Posterior cingulate gyrus (tissue), 11 donors: ENCODE measurements at places on chromosomes 4 and X.
A peak's percentile ranks its signal among the peaks of the same experiment; 100 is the strongest.

- DNase-seq, result no peak
These were observed 61.4 kb downstream of the IGFBP7 start for GRCh38 chr4:57048590-57049304.

DNA sequence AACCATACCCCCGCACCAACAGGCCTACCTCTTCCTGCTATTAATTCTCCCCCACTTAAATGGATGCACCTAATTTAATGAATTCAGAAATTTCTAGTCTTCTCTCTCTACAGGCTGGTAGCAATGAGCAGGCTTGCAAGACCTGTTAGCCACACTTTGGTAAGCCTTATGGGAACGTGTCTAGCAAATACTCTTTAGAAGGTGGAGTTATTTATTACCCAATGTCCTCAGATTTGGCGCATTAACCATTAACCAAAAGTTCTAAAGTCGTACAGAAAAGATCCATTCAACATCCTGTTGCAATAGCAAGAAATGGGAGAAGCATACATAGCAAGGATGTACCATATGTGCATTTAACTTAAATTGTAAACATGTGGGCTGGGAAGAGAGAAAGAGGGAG is 47.5 kb downstream of the SLITRK2 start:
- no peak for DNase-seq

DNA sequence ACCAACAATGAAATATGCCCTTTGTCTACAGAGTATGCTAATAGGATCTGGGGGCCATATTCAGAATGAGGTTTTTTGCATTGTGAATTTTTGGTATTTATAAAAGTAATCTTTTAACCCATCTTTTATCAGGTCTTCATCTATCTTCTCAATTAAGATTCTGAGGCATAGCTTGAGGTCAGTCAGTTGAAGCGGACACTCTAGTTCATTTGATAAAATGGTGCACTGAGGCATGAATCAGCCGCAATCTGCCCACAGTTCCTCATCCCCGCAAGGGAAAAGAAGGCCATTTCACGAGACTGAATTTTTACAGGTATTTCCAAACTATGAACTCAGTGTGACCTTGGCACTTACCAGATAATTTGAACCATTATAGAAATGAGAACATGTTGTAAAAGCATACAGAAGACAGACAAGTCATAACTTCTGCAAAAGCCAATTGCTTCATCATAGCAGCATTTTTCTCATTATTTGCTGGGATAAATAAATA is 19.3 kb upstream of the VCX2 start:
- DNase-seq, result no peak

GRCh38 chrX:123357941-123358340 is 173.9 kb downstream of the GRIA3 start:
- DNase-seq, result no peak

GRCh38 chrX:9510366-9510765 is 45.5 kb downstream of the TBL1X start:
- DNase-seq, result no peak

- no peak for DNase-seq
These were observed 78.8 kb downstream of the TMEM47 start for GRCh38 chrX:34578237-34578636.

DNA sequence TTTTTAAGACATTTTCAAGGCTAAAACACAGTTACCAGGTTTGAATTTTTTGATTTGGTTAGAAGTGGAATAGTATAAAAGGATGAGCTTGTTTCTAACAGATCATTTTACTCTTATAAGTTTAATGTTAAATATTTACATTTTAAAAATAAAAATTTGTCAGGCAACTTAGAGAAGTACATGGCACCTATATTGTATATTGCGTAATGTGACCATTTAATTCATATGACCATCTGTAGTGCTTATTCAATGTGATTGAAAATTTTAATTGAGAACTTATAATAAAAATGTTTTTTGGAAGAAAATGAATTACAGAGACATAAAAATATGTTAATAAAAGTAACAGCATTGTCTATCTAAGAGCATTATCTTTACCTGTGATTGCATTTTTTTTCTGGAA is 1632.4 kb downstream of the RPA4 start:
- DNase-seq, result no peak

GRCh38 chr4:37604461-37604860 is 81.7 kb downstream of the RELL1 start:
- DNase-seq, result no peak

- no peak for DNase-seq
These were observed 1.5 kb downstream of the MAN2B2 start for GRCh38 chr4:6576512-6576911.

DNA sequence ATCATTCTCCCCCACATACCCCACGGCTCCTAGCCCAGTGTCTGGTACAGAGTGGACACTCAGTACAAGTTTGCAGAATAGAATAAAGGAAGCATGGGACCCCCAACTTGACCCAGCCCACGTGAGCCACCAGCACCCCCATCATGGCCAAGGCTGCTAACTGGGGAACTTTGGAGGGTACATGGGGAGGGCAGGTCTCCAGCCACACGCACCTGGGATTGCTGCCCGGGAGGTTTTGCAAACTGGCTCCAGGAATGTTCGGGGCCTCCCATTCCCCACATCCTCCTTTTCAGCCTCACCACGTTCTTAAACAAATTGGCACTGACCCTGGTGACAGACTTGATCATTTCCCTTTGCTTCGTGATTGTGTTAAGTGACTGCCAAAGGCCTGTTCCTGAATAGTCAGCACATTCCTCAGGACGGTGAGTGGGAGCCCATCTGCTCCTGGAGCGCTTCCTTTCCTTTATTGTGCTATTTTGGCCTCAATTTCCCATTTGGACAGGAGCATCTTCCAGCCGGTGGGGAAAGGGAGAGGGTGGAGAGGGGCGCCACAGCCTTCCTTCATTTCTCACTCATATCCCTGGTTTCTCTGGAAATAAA is 18.7 kb upstream of the XPNPEP2 start:
- no peak for DNase-seq

DNA sequence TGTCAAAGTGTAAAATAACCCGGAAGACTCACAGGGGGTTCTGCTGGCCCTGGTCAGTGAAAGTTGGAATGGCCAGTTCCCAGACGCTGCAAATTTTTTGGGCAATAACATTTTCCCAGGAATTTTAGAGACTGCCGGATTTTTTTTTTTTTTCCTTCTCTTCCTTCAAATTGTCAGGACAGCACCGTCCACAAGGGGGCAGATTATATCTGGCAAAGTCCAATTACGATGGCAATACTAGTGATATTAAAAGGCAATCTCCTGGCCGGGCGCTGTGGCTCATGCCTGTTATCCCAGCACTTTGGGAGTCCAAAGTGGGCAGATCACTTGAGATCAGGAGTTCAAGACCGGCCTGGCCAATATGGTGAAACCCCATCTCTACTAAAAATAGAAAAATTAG is 20.5 kb downstream of the SLC25A5 start:
- DNase-seq, result no peak

- peak; percentile 28 for DNase-seq
These were observed at the start of gene USP51 for GRCh38 chrX:55489314-55490009. USP51 (minus strand) TSS chrX:55489848; CDS start chrX:55488939, 909 bp downstream.

- no peak for DNase-seq
These were observed 922.5 kb downstream of the RPA4 start for GRCh38 chrX:97806238-97806637.

DNA sequence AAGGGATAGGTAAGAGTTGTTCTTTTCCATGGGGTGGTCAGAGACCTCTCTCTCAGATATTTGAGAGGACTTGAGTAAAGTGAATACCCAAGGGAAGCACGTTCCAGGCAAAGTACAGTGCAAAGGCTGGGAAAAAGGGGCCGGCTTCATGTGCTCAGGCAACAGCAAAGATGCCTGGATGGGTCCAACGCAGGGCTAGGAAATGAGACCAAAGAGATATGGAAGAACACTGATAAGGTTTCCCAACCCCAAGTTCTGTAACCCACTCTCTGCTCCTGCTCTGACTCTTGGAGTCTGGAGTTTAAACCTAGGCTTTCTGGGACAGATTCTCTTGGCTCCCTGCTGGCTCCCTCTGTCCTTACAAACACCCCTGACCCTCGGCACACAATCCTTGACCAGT is 36.2 kb upstream of the PROM1 start:
- DNase-seq, result no peak

DNA sequence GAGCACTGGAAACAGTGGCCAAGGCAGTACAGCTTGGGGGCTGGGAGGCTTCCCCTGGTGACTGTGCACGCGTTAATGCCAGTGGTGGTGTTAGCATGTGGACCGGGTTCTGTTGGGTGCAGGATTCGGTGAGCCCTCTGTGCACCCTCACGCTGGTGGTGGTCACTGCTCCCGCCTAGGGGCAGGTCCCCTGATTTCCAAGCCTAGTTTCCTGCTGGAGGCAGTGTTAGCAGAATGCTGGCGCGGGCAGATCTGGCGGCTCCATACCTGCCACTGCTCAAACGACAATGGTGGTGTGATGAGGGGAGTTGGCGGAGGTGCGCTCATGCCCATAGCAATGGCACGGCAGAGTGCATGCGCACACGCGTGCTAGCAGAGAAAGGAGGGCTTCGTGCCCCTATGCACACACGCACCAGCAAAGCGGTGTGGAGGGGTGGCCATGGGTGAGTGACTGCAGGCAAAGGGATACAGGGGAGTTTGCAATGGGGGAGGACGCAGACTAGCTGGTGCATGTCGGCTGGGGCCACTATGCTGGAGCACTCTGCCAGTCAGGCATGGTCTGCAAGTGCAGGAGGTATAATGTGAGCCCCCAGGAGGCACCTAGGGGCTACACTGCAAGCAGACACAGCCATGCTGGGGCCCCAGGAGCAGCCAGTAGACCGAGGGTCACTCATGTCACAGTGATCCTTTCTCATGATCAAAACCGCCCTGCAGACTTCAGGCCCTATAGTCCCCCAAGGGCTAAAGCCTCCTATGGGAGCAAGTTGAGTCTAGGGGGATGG is 93.0 kb downstream of the MAGEE1 start:
- DNase-seq, result no peak

GRCh38 chr4:140138428-140138827 is 15.6 kb downstream of the MAML3 start:
- no peak for DNase-seq

DNA sequence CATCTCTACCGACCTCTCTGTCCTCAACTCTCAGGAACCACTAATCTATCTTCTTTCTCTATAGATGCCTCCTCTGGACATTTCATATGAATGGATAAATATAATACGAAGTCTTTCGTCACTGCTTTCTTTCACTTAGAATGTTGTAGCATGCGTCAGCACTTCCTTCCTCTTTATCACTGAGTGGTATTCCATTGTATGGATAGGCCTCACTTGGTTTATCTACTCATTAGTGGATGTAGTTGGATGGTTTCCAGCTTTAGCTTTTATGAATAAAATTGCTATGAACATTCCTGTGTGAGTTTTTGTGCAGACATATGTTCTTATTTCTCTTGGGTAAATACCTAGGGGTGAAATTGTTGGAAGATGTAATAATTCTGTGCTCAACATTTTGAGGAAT is 528.2 kb upstream of the FAT1 start:
- DNase-seq, result no peak

DNA sequence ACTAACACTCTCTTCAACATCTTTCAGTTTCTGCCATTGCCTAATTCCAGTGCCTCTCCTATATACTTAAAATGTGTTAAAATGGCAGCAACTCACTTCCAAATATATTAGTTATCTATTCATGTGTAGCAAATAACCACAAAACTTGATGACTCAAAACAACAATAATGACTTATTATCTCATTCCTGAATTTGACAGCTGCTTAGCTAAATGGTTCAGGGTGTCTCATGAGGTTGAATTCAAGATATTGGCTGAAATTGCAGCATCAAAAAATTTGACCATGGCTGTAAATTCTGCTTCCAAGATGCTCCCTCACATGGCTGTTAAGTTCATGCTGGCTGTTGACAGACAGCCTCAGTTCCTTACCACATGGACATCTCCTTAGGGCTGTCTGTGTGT is 25.3 kb downstream of the PITX2 start:
- DNase-seq, result no peak

DNA sequence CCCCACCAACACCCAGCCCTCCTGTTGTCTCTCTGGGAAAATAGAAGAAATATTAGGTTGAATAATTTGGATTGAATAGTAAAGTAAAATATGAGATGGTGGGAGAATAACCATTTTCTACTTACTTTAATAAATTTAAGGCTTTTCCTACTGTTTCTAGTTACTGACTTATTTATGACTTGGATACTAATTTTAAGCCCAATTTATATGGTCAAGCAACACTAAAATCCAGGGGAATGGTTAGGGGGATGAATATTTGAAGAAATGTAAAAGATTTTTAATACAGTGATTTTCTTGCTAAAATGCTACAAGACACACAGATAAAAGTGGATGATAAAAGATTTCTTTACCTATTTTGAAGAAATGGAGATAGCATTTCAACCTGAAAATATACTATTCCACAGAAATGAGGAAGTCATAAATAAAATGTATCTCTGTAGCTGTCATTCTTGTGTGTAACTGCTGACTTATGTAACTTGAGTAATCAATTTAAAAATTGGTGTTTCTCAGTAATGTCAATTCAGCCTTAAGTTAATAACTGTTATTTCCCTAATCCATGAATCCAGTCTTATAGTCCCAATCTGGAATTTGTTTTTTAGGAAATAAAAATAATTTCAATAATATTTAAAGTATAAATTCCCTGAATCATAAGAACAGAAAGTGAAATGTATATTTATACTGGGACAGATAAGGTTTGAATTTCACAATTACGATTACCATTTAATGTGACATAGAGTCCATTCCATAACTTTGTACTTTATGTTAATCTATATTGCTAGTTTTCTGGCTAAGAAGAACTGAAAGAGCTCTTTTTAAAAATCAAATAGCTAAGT is 24.3 kb upstream of the IL2 start:
- DNase-seq, result no peak

DNA sequence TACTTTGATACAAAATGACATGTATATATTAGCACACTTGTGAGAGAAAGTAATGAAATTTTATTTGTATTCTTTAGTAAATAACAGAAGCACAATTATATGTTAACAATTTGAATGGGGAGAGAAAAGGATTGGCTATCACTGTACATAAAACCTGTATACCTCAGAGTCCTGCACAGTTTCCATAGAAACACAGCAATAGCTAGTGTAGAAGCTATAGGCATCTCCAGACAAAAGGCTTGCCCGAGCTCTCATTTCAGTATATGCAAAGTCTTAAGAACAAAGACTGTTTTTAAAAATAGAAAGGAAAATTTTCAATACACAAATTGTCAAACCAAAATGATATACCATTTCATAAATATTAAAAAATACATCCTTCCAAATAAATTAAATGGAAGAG is 38.5 kb downstream of the GPM6A start:
- no peak for DNase-seq

GRCh38 chr4:112854420-112854819 is 195.0 kb upstream of the ANK2 start:
- DNase-seq, result no peak

DNA sequence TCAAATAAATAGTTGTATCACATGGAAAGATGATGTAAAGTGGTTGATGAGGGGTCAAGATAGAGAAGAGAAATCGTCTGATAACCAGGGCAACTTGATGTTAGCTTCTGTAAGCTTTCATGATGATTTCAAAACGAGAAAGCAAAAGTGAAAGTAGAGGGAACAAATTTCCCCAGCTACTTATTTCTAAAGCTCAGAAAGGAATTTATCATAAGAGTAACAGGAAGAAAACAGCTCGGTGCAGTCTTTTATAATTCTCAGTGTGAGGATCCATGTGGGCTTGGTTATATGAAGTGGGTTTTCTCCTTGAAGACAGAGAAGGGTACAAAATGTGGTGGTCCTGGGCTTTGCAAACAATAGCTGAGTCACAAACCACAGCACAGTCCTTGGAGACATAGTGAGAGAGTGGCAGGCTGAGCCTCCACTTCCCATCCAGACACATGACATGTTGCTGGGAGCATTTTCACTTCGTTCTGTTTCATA is 32.1 kb upstream of the GLRA2 start:
- no peak for DNase-seq

GRCh38 chrX:121128925-121129877 is 81.8 kb downstream of the GLUD2 start:
- no peak for DNase-seq

- DNase-seq, result no peak
These were observed 17.4 kb upstream of the EIF4E start for GRCh38 chr4:98946359-98946758.
